Chondrocyte (in vitro differentiated cells): ENCODE measurements at places on chromosomes 6 and 20.

- DNase-seq, result no peak
Measured at GRCh38 chr6:49564552-49564951, 14.1 kb downstream of the C6orf141 start.

DNA sequence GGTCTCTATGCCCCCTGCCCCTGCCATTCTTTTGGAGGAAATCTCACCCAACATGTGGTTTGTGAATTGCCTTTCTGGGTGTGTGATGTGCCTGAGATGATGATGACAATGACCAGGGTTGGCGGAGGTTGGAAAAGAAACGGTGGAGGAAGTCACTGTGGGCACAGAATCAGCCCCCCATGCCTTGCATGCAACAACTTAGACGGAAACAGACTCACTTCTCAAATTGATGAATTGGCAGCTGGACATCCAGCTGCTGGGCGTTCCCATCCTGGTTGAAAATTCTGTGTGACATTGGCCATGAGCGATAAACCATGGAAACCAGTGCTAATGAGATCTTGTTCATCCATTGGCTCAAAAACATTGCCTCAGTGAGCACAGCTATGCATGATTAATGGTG is 95.8 kb upstream of the LY86 start:
- DNase-seq, result no peak

GRCh38 chr6:98254624-98255023 is 579.8 kb upstream of the POU3F2 start:
- no peak for DNase-seq

DNA sequence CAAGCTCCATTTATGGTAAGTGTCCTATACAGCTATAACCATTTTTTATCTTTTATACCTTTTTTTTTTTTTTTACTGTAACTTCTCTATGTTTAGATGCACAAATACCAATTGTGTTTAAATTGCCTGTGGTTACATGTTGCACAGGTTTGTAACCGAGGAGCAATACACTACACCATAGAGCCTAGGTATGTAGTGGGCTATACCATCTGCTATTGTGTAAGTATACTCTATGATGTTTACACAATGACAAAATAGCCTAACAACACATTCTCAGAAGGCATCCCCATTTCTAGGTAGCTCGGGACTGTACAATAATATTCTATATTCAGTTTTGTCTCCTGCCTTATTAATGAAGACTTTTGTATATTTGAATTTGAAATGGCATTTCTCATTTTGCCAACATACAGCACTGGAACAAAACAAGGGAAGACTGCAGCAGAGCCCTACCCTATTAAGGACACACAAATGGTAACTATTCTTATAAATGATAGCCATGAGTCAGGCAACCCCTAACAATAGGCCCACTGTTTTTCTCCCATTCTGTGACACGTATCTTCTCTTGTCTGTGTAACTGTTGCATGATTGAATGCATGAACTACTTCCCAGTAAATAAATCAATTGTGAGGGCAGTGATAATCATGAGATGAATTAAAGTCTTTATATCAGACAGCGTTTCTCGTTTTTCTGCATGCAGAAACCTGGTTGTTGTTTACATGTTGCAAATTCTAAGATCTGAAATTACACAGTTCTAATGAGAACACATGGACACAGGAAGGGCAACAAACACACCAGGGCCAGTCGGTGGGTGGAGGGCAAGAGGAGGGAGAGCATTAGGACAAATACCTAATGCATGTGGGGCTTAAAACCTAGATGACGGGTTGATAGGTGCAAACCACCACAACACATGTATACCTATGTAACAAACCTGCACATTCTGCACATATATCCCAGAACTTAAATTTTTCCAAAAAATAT is 173.9 kb downstream of the EPM2A start:
- no peak for DNase-seq

DNA sequence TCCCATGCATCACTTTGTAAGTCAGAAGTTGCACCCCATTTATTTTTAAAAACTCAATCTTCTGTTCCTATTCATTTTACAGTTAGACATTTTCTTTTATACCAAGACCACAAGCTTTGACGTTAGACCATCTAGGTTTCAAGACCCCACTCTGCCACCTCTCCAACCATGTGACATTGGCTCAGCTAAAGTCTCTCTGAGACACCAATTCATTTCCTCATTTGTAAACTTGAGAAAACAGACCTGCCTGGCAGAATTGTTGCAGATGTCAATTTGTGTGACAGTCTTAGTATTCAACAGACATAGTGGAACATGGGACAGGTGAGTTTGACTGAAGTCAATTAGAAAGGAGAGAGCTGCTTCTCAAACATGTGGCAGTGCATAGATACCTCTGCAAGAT is 55.6 kb upstream of the CSE1L start:
- no peak for DNase-seq

GRCh38 chr6:165662749-165663376 is at the start of gene PDE10A:
TSS of gene PDE10A (minus strand) at chr6:165663241. CDS start at chr6:165662811, 430 bp downstream.
- DNase-seq, result no peak

DNA sequence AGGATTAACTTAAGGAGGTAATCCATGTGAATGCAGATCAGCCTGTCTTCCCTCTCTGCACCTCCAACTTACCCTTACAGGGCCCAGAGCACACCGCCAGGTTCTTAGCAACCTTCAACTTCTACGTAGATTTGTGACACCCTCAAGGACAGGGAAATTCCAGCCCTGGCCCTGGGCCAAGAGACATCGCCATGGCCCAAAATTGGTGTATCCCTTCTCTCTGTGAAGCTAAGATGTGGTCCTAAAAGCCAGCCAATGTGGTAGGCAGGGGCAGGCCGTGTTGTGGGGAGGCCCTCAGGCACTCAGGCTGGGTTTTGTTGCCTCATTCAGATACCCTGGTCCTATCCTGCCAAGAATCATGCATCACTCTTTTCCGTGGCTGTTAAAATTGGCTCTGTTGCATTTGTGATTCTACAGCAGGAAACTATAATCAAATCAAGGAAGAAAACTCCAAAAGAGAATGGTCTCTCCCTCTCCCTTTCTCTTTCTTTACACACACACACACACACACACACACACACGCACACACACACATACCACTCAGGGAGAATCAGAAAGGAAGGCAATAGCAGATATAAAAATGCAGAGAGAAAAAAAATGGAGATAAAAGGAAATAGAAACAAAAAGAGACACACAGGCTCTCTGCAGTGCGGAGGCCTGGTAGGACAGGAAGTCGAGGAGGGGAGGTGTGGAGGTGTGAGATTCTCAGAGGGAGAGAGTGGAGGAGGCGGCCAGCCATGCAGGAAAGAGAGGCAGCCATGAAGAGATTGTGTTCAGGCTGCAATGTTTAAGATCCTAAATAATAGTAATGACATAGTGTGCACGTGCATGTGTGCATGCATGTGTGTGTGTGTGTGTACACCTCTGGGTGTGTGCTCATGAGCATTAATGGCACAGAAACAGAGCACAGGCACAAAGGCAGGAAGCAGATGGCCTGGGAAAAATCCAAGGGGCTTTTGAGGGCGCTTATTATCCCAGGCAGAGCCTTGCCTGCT is 201.8 kb upstream of the LRFN2 start:
- DNase-seq, result no peak

- DNase-seq, result no peak
Measured at GRCh38 chr20:45392733-45393132, 14.6 kb upstream of the TP53TG5 start.

DNA sequence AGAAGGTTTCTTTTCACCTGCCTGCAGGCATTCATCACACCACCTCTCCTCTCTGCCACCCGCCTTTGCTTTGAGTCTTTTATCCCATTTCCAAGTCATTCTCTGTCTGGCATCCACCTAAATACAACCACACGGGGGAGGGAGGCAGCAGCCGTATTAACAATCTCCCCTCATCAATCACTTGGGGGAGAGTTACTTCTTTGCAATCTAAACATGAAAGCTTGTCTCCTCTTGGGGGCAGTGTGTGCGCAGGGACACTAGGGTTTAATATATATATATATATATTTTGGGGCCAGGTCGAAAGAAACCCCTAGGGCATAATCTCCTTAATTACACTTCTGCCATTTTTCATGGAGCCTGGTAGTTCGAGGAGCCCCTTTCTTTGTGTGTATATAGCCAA is 214.5 kb downstream of the TSHZ2 start:
- DNase-seq, result no peak

DNA sequence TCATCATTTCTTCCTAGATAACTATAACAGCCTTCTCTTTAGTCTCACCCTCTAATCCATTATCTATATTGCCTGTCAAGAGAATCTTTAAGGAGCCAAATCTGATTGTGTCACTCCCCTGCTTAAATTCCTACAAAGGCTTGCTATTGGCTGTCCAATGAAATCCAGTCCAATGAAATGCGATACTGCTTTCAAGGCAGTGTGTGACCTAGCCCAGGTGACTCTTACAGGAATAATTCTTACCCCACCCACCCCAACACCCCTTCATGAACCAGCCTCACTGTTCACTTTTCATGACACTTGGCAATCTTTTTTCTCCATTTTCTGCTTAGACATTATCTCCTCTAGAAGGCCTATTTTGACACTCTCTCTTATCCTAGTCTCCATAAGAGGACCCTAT is 163.3 kb upstream of the MARCKS start:
- no peak for DNase-seq

GRCh38 chr6:117607511-117607910 is 5.2 kb upstream of the GOPC start:
- no peak for DNase-seq

GRCh38 chr6:111011360-111012142 is 29.7 kb downstream of the RPF2 start:
- DNase-seq, result no peak

GRCh38 chr6:14316651-14317386 is 199.2 kb downstream of the CD83 start:
- DNase-seq, result no peak

GRCh38 chr20:16803965-16804792 is 56.0 kb downstream of the OTOR start:
- no peak for DNase-seq

DNA sequence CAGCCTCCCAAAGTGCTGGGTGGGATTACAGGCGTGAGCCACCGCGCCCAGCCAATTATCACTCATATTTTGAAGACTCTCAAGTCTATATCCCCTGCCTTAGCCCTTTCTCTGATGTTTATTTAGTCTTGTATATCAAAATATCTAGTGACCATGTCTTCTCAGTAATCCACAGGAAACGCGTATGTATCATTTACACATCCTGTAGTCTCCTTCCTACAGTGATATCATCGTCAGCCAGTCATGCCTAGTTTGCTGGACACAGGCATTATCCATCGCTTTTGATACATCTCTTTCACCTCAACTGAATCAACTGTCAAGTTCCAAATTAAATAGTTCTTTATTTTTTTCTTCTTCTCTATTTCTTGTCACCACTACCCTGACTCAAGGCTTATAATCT is 223.7 kb downstream of the NKAIN2 start:
- no peak for DNase-seq

GRCh38 chr6:84568971-84569370 is 195.4 kb downstream of the TBX18 start:
- no peak for DNase-seq

DNA sequence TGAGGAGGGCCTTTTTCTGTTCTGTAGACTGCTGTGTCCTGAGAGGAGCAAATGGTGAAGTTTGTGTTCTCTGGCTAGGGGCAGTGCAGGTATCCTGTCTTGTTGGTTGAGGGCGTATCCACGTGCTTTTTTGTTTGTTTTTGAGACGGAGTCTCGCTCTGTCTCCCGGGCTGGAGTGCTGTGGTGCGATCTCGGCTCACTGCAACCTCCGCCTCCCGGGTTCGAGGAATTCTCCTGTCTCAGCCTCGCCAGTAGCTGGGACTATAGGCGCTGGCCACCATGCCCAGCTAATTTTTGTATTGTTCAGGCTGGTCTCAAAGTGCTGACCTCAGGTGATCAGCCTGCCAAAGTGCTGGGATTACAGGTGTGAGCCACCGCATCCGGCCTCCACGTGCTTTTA is 10.8 kb upstream of the PXDC1 start:
- DNase-seq, result no peak

GRCh38 chr6:128720891-128721290 is 162.0 kb upstream of the LAMA2 start:
- no peak for DNase-seq

- no peak for DNase-seq
Measured at GRCh38 chr20:18176318-18176785, 38.7 kb downstream of the KAT14 start.

DNA sequence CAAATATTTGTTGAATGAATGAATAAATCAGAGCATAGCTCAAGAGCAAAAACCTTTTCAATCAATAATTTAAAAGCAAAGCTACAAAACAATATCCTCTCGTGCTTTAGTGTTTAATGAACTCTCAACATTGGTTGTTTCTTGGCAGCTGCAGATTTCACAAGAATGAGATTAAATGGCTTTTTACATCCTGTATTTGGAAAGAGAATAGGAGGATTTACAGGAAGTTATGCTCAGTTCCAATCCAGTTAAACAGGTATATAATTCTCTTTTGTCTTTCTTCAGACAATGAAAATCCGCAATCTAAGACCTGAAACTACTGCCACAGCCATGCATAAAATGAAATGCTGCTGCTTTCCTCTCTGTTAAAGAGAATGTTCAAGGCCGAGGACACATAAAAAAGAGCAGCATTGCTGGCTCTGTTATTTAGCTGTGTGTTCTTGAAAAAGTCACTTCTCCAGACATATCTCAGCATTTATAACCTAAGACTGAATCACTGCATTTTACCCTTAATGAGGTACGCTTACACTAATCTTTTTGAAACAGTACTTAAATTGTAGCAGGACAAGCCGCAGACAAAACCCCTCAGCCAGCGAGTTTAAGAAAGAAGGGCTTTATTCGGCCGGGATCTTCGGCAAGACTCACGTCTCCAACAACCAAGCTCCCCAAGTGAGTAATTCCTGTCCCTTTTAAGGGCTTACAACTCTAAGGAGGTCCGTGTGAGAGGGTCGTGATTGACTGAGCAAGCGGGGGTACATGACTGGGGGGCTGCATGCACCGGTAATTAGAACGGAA is 3.6 kb downstream of the C6orf52 start:
- no peak for DNase-seq

DNA sequence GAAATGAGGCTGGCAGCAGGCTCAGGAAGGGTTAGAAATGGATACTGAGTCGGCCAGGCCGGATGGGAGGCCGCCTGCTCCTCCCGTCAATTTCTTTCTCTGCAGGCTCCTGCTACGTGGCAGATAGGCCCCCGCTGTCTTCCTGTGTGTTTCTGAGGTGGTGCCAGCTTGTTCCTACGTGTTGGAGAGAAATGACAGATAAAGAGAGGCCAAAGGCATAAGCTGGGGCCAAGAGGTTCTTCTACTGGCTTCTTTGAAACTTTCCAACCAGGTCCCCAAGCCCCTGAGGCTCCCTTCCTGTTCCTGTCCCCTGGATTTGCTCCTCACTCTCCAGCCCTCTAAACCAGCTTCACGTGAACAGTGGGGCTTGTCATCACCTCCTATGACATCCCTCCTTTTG is 76.8 kb downstream of the TCP11 start:
- DNase-seq, result peak; percentile 36
